GOT3 (cell line): ENCODE measurements at places on chromosomes 1 and 21.

DNA sequence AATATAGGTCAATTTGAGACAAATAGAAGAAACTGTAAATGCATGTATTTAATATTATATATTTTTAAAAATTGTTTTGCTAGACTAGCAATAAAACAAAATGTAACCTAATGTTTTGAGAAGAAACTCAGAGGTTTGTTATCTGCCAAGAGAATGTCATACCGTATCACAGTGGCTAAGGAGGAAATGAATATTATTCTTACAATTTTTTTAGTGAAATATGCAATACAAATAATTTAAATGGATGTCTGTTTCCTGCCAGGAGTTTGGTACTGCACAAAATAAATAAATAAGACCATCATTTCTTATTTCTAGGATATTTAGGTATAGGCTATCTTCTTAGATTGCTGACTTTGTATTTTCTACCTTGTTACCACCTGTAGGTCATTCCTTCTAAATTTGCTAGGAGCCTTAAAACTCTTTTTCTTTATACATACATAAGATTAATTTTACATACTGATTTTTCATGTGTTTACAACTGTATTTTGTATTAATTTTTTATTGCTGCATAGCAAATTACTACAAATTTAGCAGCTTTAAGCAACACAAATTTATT lies 113.6 kb downstream of the NEK7 start:
- no peak for DNase-seq

- DNase-seq: no peak
Measured at GRCh38 chr1:110466646-110467280, 15.8 kb downstream of the PROK1 start.

DNA sequence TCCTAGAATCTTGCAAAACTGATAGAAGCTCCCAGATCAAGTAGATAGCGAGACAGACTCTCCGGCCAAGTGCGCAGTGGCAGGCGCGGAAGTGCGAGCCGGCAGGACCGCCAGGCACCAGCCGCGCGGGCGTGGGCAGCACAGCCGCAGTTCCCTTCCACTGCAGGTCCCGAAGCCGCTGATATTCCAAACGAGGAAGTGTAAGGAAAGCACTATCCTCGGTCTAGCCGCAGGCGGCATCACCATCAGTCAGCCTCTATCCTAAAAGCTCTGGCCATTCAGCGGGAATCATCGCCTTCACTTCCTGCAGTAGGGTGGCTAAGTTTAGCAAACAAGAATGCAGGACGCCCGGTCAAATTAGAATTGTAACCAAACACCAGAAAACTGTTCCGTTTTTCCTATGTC lies 710 bp downstream of the GLRX2 start:
- DNase-seq: no peak

DNA sequence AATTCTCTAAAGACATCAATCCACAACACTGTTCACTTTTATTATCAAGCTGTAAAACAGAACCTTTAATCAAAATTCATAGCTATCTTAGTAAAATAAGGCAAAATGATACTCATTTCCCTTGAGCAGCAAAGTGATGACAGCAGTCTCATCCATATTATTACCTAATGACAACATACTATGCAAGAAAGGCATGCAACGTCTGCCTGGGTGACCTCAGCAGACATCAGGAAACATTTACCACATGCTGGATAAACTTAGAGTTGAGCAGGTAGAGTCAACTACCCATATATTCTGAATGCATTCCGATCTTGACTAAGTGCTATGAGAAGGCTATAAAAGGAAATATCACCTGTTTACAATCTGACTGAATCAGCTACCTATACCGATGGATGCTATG lies 145.1 kb downstream of the SIPA1L2 start:
- DNase-seq: no peak

DNA sequence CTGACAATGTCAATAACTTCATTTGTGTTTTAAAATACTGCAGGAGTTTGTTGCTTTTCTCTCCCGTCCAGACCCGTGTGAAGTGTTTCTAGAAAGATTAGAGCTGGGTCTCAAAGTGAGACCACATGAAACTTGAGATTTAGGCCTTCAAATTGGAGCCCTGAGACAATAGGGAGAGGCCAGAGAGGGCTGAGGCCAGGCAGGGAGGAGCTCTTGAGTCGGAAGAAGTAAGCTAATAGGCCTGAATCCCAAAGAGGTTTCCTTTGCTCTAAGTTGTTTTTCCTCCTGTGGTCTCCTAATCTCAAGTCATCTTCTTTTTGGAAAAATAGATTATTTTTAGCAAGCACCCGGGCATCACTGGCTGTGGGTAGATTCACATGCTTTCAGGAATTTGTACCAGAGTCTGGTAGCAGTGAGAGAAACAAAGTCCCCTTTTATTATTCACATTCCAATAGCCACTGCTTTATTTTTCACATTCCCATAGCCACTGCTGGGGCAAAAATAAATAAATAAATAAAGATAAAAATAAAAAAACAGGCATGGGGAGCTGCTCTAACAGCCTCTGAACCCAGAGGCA lies 25.6 kb downstream of the CD244 start:
- DNase-seq: no peak

- no peak for DNase-seq
Measured at GRCh38 chr1:212288615-212289014, 3.4 kb downstream of the PPP2R5A start.

DNA sequence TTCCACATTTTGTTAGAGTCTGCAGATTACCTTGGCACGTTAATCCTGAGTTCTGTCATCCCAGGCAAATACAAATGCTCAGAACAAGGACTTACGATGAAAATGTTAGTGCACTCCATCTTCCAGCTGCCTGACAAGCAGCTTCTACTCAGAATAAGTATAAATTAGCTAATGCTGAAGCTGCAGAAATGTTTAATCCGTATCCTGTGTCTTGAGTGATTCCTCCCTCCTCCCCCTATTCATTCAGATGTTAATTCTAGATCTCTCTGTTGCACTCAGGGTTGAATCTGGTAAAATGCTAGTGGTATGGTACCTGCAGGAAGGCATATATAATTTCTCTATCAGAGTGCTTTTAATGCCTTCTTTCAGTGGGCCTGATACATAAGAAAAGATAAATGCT lies 39.8 kb downstream of the CNN3 start:
- DNase-seq: no peak

DNA sequence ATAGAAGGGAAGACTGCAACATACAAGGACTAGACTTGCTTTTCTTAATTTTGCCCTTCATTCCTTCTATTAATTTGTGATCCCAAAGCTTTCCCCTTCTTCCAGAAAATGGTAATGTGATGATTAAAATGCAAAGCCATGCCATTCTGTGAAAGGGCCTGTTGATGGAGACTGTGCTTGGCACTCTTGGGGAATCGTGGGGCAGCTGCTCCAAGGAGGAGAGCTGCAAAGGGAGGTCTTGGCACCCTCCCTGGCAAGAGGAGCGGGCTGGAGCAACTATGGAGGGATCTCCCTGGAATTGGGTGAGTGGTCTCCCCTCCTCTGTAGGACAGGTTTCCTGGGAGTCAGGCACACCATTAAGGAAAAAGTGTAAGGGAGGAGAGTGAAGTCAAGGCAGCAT lies 16.6 kb downstream of the CACNA1S start:
- no peak for DNase-seq

DNA sequence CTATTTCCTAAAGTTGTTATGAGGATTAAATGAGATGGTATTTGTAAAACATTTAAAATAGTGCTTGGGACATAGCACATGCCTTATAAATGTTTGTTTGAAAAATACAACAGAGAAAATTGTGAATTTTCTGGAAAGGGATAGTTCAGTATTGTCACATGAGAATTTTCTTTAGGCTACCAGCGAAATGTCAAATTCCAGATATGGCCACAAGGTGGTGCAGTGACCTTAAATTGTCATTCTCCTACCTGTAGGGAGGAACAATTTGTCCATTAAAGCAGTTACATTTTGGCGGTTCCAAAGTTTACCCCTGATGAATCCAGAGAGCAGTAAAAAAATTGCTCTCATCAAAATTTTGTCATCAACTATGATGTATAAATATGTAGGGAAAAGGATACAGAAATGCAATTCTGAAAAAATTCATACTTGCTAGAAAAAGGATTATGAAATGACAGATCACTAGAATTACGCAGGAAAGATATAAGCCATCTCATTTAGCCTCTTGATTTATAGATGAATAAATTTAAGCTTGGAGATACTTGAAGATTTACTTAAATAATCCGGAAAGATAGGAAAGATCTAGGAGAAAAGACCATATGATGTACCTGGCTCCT lies 50.2 kb upstream of the TSHB start:
- no peak for DNase-seq

GRCh38 chr1:65147424-65148177 lies 402 bp upstream of the AK4 start:
- DNase-seq: peak; percentile 27

- DNase-seq: no peak
Measured at GRCh38 chr1:6477039-6477820, 11.3 kb upstream of the TNFRSF25 start.

DNA sequence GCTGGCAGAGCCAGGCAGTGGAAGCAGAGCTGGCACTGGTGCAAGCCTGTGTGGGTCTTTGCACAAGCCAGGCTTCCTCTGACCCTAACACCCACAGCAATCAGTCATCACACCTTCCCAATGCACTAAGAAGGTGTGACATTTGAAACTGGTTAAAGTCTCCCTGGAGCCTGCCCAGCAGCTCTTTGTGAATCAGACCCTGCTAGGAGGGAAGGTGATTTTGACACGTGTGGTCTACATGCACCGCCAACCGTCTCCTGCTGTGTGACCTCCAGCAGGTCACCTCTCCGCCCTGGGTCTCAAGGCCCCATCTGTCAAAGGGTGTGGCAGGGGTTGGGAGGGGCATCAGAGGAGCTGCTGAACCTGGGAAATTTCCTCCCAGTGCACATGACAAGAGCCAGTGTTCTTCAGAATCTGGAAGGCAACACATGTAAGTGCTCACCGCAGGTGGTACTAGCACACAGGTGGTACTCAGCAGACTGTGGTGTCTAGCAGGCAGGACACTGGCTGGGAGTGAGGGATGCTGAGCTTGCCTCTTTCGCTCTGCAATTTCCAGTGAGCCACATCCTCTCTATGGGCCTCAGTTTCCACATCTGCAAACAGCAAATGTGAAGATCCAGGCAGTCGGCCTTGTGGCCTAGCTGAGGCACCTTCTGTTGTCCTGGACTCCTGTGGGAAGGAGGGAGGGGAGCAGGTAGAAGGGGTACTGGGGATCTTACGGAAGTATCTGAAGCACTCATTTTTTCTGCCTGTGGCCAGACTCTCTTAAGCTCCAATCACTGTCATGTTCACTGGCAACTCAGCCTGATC lies 123.2 kb downstream of the DMRTB1 start:
- DNase-seq: no peak

- DNase-seq: no peak
Measured at GRCh38 chr1:208069317-208069716, 158.4 kb upstream of the CD34 start.

GRCh38 chr1:153465811-153466636 lies 5.6 kb upstream of the S100A7 start:
- no peak for DNase-seq

GRCh38 chr1:223538981-223539380 lies 126.5 kb downstream of the CAPN8 start:
- no peak for DNase-seq

- DNase-seq: no peak
Measured at GRCh38 chr1:221309723-221310122, 430.5 kb downstream of the HLX start.

- DNase-seq: no peak
Measured at GRCh38 chr1:147641695-147642592, 28.4 kb downstream of the ACP6 start.

DNA sequence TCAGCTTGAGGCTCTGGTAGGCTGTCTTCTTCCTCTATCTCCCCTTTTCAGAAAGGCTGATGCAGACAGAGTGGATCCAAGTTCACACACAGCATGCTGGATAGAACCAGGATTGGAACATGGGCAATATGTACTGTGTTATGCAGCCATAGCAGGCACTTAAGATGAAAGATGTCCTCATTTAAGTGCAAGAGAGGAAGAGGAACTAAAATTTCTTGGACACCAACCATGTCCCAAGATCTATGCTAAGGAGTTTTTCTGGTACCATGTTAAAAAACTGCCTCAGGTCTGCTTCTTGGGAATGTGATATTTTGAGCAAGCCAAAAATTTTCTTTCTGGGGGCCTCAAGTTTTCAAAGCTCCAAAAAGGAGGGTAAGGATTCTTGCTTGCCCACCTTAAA lies 1.2 kb downstream of the SDHB start:
- DNase-seq: no peak

- DNase-seq: no peak
Measured at GRCh38 chr1:99676876-99677275, 31.0 kb downstream of the PALMD start.

- no peak for DNase-seq
Measured at GRCh38 chr1:202289009-202289408, 52.7 kb downstream of the UBE2T start.

DNA sequence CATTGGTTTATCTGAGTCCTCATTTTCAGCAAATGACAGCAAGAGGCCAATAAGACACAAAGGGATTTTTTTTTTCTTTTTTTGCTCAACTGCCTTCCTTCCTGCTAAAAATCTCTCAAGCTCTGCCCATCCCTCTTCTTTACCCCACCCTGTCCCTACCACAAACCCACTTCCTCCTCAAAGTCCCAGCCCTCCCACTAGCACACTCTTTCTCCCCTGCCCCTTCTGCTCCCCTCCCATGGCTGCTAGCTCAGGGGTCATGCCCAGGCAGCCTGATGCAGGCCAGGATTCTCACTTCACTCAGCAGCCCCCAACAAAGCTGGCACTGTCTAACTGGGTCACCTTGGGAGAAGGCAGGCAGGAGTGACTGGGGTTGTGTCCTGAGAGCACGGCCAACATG lies 28.8 kb upstream of the PPP2R5A start:
- DNase-seq: no peak

GRCh38 chr21:44918581-44919033 lies 2.1 kb downstream of the ITGB2 start:
- DNase-seq: no peak

GRCh38 chr1:168099337-168099801 lies 37.4 kb downstream of the GPR161 start:
- no peak for DNase-seq

DNA sequence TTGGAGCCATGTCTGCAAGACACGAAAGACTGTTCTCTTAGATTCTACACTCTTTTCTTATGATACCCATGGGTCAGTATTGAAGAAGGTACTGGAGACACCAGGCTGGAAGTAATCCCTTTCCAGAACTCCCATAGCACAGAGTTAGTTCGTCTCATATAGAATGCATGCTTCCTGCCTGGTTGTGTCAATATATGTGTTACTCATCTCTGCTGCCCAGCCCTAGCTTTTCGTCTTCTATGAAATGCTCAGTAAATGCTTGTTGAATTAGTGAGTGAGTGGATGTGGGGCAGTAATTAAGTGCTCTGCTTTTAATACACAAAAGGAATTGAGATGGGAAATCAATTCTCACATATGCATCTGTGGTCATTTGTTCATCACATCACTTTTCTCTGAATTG lies 32.1 kb downstream of the ADCY10 start:
- DNase-seq: no peak

- DNase-seq: no peak
Measured at GRCh38 chr21:45392573-45392971, 12.4 kb upstream of the COL18A1 start.

GRCh38 chr1:44602634-44603628 lies 71.3 kb downstream of the TMEM53 start:
- no peak for DNase-seq

DNA sequence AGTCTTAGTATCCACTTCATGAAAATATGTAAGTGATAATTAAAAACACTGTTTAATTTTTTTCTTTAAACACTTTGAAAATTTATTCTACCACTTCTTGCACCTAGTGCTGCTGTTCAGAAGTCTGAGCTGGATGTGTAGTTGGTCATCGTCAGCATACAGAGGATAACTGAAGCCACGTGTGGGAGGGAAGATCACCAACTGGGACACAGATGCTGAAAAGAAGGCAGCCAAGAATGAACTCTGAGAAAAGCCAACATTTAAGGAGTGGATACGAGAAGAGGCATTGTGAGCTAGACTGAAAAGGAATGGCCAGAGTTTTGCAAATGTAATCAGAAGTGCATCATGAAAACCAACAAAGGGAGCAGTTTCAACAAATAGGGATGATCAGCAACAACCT lies 24.6 kb upstream of the CLCA4 start:
- no peak for DNase-seq
